ENCODE measurements at places on chromosomes 12 and 14.

DNA sequence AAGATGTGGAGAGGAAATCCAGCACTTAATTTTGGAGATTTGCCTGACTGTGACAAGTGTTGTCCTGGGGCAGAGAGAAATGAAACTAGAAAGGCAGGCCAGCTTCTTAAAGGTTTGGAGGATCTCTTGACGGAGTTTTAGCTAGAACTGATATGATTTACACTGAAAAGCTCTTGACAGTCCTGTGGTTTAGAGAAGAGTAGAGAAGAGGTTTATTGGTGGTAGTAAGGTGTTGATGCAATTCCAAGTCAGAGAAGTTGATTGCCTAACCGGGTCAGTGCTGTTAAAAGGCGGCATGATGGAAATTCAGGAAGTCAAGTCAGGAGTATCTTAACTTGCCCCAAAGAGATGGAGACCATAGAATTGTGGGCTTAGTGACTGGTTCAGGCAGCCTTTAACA, 89.0 kb upstream of the TRAF3 start:
- no peak for DNase-seq

GRCh38 chr12:61138415-61138759, 1121.8 kb upstream of the USP15 start:
- no peak for DNase-seq

GRCh38 chr14:78790271-78790670, 620.1 kb downstream of the NRXN3 start:
- DNase-seq = no peak

GRCh38 chr12:96846293-96846692, 60.8 kb upstream of the NEDD1 start:
- DNase-seq = no peak

DNA sequence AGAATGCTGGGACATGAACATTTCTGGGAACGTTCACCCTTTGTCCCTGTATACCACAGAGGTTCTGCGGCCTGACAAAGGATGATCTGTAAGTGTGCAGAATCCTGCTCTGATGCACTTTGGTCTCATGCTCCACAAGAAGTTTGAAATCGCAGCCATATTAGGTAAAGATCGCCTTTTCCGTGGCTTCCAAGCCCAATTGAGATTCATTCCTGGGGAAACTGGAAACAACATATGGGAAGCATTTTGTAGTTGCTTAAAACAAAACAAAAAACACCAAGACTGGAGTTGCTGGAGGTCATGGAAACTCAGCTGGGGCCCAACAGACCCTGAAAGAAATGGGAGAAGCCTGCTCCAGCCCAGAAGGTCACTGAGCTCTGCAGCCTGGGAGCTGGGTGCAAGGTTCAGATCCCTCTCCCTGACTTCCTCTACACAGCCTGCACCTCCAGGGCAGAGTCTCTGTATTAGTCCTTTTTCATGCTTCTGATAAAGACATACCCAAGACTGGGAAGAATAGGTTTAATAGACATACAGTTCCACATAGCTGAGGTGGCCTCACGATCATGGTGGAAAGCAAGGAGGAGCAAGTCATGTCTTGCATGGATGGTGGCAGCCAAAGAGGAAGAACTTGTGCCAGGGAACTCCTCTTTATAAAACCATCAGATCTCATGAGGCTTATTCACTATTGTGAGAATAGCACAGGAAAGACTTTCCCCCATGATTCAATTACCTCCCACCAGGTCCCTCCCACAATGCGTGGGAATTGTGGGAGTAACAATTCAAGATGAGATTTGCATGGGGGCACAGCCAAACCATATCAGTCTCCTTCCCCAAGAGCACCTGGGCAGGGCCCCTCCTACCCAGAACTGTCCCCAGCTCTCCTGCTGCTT, 60.8 kb upstream of the CHGA start:
- DNase-seq = no peak

- no peak for DNase-seq
Measured at GRCh38 chr14:57660208-57660607, 166.6 kb upstream of the CCDC198 start.

DNA sequence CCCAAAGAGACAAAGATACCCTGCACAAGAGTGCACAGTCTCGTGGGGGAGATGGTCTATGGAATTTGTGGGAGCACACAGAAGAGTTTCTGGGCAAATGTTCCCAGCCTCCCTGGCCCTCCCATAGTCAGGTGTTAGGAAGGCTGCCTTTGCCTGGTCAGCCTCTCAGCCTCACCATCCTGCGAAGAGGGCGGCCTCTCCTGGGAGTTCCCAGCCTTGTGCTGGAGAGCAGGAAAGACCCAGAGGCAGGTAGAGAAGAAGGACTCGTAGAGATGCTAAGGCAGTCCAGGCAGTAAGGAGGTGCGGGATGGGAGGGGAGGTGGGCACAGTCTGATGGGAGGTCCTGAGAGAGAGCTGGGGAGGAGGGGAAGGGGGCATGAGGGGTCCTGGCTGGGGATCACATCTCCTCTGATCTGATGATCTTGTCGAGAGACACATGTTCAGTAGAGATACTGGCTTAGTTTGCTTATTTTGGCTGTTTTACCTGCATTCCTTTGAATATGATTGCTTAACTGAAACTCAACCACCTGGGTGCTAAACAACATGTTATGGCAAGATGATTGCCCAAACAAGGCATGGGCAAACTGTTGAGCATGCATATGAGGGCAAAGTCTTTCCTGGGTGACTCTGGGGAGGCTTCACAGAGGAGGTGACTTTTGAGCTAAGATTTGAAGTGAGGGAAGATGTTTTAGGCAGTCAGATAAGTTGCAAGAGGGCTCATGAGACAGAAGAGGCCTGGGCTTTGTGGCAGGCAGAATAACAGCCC, 10.5 kb downstream of the SERPINA6 start:
- DNase-seq = no peak

DNA sequence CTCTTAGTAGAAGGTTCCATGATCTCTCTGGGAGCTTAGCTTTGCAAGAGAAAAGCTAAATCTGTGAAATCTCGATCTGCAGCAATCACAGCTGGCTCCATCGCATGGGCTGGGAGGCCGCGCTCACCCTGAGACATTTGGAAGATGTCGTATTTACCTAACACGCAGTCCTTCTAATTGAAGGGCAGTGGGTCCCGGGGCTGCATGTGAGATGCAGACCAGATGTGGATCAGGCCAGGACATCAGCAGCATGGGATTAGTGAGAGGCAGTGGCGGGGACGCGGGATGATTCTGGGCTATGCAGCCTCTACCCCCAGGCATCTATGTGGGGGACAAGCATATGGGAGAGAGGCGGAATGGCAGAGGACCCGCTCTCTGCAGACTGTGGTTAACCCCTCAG, 312.4 kb upstream of the RTL1 start:
- no peak for DNase-seq

DNA sequence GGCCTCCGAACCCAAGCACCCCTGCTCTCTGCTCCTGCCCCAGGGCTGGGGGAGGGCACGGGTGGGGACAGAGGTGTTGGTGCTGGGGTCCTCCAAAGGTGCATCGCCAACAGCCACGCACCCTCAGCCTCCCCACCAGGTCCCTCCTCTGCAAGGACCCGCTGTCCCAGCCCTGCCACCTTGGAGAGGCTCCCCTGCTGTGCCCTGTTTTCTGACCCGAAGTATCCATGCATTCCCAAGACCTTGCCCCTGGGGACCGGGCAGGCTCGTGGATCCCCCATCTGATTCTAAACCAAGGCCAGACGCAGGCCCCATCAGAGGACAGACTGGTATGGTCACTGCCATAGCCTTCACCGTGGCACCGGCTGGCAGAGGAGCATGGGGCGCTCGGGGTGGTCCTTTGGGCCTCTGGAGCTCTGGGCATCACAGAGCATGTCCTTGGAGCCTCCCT, 22.7 kb upstream of the BEGAIN start:
- DNase-seq = no peak

GRCh38 chr12:26740348-26740747, 92.6 kb downstream of the ITPR2 start:
- DNase-seq = no peak

DNA sequence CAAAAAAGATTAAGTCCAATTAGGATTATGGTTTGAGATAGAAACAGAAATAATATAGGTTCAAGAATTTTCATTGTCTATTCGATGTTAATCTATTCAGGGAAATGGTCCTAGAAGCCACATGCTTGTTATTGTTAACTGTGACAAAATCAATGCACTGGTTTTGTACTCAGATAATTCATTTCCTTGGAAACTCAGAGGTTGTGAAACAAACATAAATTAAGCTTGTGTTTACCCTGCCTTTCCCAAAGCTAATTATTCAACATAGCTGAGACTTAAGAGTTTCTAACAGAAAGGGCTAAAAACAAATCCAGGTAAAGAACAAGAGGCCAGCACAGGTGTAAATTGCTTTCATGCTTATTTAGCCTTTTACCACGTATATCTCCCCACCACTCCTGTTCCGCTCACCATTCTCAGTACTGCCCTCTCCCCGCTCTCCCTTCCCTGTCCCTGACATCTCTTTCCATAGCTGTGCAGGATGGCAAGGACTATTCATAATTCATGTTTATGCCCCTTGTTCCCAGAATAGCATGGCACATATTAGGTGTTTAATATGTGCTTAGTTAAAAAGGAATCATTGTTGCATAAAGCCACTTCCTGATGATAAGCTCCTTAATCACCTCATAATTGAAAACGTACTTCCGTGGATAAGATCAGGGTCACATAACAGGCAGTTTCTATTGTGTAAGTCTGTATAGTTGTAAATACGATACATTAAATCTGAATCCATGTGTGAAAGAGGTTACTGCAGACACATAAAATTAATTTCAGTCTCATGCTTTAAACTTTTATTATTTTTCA, 131.8 kb upstream of the USP15 start:
- DNase-seq = no peak

DNA sequence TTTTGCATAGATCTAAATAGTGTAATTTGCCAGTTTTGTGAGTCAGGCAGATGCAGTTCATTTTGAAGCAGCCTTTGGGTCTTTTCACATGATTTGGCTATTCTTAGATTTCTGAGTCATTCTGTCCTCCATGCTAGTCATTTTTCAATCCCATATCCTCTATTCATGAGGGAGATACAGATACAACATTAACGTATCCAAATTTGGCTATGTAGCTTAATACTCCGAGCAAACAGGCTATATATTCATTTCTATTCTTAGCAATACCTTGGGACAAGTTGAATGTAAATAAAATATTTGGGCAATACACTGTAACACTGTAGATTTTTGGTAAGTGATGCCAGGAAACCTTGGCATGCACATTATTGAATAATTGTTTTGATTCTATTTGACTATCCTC, 270.7 kb upstream of the PDE3A start:
- no peak for DNase-seq

DNA sequence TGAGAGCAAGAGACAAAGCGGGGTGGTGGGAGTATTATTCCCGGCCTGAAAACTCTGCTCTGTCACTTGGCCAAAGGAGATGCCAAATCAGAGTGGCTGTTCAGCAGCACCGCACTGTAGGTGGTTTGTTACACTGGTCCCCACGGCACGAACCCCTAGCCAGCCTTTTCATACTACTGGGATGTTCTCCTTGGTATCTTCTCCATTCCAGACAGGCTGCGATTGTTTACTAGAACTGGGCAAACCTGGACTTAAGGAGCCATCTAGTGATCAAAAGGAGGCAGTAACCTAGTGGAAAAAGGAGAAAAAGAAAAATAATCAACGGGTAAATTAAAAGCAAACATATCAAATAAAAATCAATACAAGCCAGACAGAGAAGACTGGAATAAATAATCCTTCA, 58.9 kb upstream of the TMTC2 start:
- no peak for DNase-seq

DNA sequence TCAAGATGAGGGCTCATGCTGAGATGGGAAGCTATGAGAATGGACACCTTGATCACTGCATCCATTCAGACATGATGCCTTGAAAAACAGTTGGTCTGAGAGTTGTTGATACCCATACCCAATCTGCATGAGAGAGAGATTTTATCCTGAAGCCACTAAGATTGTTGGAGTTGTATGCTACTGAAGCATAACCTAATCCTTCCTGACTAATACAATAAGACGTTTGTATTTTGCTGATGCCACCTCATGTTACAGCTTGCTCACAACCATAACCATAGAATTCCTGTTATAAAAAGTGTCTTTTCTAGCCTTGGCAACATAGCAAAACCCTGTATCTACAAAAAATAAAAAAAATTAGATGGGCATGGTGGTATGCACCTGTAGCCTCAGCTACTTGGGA, 12.7 kb upstream of the SERPINA1 start:
- DNase-seq = no peak

- no peak for DNase-seq
Measured at GRCh38 chr14:102949801-102950451, 27.5 kb downstream of the AMN start.

DNA sequence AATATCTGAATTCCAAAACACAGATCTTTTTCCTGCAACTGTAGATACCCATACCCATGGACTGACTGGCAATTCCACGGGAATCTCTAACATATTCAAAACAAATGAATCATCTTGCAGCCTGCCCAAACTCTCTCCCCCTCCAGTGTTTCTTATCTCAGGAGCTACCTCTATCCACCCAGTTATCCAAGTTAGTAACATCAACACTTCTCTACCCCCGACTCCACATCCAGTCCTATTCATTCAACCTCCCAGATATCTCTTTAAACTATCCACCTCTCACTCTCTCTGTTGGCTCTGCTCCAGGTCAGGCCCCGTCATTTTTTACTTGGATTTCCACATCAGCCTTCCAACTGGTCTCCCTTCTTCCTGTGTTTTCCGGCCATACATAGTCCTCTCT, 6.7 kb upstream of the KCNH5 start:
- no peak for DNase-seq

DNA sequence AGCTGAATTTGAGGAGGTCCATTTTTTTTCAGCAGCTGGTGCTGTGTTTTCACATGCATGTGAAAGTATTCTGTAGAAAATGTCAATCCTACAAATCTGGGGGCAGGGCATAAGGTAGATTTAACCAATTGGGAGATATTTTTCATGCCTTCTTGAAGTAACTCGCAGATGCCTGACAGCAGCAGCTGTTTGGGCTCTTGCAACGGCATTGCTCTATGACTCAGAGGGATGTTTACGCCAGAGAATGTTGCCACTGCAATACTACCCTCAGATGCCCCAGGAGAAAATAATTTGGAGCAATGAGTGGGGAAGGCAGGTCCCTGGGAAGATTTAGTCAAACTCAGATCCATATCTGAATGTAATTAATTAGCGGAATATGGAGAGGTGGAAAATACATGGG, 42.5 kb upstream of the MYBPC1 start:
- DNase-seq = no peak

- no peak for DNase-seq
Measured at GRCh38 chr14:50649691-50650090, 18.4 kb downstream of the SAV1 start.

DNA sequence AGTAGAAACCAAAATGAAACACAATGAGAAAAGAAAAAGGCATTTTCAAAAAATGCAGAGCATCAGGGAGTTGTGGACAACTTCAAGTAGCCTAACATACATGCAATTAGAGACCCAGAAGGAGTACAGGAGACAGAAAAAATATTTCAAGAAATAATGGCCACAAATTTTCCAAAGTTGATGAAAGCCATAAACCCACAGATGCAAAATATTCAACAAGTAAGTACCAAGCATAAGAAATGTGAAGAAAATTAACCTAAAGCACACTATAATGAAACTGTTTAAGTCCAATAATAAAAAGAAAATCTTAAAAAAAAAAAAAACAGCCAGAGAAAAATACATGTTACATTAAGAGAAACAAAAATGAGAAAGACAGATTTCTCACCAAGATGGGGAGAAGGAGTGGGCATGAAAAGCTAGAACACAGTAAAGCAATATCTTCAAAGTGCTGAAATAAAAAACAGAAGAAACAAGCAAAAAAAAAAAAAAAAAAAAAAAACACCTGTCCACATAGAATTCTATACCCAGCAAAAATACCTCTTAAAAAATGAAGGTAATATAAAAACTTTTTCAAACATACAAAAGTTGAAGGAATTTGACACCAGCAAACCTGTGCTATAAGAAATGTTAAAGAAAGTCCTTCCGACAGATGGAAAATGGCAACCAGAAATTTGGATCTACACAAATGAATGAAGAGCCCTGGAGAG, 77.1 kb downstream of the PRKAB1 start:
- DNase-seq = no peak
